Effector memory CD8-positive, alpha-beta T cell (primary cell): ENCODE measurements at places on chromosomes 13 and 19.

DNA sequence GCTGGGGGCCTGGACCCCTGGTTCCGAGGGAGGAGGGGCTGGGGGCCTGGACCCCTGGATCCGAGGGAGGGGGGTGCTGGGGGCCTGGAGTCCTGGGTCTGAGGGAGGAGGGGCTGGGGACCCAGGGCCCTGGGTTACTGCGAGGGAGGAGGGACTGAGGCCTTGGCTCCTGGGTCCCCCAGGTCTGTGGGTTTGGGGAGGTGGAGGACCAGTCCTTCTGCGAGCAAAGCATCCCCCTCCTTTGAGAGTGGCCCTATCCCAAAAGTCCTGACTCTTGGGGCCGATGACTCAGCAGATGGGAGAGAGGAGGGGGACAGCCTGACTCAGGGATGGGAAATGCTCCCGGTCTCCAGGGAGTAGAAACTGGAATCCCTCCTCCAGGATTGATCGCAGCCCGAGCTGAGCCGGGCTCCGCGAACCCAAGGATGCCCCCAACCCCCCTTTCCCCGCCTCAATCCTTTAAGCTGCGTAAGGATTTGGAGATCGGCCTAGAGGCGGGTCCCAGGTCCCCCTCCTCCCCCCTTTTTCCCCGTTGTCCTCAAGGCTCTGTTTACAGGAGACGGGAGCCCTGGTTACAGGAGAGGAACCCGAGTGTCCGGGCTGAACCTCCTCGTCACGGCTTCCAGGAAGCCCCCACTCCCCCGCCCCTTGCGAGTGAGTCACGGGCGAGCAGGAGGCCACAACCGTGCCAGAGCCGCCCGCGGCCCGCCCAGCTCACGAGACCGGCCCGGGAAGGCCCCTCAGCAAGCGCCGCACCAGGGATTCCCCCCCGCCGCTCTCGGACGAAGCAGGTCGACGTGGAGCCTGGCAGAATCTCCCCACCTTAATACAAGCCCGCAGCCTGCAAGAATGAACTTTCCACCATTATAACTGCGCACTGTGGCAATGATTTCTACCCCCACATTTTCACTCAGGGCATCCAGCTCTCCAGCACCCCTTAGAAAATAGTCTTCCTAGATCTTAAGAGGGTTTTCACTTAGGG is 3.0 kb upstream of the ZFP36 start:
- peak; percentile 98 for DNase-seq

DNA sequence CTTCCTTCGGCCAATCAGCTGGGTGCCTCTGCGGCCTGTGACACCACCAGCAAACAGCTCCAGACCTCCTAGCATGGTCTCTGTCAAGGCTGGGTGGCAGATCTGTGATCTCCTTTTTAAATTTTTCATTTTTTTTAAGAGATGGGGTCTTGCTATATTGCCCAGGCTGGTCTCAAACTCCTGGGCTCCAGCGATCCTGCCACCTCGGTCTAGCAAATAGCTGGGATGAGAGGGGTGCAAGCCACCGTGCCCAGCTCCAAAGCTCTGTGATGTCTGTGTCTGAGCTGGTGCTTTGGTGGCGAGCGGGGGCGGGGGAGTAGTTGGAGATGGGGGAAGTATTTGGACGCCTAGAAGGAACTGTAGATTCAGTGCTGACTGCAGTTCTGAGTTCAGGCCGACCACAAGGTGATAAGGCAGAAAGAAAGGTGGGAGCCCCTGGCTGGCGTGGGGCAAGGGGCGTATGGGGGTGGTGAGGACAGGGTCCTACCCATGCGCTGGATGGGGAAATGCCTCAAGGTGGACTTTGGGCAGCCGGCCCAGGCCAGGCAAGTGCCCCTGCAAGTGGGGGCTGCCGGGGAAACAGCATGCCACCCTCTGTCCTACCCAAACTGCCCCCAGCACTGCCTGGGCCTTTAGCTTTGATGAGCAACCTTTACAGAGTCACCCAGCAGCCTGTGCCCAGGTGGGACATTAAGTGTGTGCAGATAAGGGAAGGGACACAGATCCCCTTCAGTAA is 5.5 kb downstream of the DPP9 start:
- DNase-seq = no peak

DNA sequence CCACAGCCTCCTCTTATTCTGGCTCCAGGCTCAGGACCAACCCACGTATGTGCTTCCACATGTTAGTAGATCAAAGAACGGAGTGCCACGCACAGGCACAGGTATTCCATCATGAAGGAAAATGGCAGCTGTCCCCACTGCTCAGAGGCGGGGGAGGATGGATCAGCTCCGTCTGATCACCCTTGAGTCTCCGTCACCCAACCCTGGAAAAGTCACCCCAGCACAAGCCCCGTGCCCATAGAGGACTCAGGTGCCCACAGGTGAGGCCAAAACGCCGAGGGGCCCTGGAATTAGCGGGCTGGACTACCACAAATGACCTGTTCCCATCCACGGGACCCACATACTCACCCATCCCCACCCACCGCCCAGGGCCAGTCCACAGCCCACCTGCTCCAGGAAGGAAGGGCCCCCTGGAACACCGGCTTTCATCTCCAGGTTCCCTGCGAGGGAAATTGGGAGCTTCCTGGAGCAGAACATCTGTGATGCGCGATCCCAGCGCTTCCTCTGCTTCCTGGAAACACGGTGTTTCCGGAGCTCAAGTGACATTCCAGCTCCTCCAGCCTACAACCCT is 120.5 kb upstream of the SPACA7 start:
- no peak for DNase-seq

DNA sequence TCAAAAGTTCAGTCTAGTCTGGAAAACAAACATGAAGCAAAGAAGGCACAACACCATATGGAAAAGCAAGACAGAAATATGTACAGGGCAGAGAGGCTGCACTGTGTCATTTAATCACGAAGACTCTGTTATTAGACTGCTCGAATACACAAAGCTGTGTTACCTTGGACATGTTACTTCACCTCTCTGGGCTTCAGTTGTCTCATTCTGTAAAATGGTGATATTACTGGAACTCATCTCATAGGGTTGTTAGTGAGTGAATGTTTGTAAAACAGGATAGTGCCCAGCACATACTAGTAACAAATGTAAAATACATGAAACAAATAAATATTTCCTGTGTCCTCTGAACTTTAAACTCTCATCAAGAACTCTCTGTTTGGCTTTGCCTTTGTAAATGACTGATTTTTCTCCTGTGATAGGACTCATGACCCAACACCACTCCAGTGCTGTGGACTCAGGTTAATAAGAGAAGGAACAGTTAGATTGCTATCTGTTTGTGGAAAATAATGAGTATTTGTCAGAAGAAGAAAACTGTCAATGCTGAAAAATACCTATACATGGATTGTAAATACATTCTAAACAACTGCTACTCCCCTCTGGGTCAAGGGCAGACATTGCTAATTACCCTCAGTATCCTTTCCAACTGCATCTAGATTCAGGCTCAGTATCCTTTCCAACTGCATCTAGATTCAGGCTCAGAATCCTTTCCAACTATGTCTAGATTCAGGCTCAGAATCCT is 62.3 kb downstream of the ZIC5 start:
- DNase-seq = no peak

- no peak for DNase-seq
Measured at GRCh38 chr13:39536274-39536673, 66.7 kb downstream of the LHFPL6 start.

- DNase-seq = no peak
Measured at GRCh38 chr13:23707674-23708073, 137.5 kb downstream of the TNFRSF19 start.

DNA sequence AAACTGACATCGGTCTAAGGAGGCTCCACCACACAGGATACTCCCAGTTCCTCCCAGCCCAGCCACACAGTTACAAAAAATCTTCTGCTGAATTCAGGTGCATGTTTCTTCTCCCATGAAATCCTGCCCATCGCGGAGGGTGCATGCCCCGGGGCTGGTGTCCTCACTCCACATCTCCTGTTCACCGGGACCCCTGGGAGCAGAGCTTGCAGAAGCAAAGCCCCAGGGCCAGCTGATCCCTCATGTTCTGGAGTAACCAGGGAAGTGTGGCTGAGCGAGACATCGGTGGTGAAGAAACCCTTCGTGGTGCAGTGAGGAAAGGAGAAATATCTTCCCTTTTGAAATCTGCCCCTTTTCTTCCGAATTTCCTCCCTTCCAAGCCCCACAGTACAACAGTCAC is 904 bp upstream of the SIGLEC9 start:
- DNase-seq = no peak

GRCh38 chr19:45790942-45791341 is 1.7 kb downstream of the DMWD start:
- DNase-seq = no peak

DNA sequence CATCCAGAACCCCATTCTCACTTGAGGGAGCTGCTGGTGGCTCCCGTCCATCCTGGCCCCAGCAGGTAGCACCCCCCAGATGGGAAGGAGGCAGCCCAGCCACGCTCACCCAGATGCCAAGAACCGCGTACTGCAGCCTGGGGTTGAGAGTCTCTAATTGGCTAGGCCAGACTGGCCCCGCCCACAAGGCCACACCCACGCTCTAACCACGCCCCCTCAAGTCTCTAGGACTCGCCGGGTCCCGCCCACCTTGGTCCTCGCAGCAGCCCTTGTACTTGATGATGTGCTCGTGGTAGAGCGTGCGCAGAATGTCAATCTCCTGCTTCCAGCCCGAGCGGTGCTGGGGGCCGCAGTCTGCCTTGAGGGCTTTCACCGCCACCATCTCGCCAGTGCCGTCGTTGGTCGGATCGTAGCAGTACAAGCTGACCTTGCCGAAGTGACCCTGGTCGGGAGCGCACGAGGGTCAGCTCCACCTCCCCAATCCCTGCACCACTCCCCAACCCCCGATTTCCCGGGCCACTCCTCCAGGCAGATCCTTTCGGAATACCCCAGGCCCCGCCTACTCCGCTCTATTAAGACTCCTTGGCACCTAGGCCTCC is 14.5 kb upstream of the ICAM3 start:
- DNase-seq = no peak

GRCh38 chr13:109949397-109949796 is 163.0 kb upstream of the IRS2 start:
- no peak for DNase-seq

DNA sequence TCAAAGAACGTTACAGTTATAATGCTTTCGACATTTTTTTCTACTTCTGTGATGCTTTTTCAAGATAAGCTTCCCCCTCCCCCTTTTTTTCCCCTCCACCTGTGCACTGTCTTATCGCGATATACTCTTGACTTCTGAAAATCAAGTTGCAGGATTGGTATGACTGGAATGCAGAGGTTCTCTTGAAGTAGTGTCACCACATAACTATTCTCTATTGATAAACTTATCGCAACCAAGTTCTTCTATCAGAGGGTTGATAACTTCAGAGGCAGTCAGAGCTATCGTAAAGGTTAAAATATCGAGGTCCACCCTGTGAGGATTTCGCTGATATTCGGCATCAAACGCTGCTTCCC is 820 bp downstream of the EID2 start:
- DNase-seq = no peak

DNA sequence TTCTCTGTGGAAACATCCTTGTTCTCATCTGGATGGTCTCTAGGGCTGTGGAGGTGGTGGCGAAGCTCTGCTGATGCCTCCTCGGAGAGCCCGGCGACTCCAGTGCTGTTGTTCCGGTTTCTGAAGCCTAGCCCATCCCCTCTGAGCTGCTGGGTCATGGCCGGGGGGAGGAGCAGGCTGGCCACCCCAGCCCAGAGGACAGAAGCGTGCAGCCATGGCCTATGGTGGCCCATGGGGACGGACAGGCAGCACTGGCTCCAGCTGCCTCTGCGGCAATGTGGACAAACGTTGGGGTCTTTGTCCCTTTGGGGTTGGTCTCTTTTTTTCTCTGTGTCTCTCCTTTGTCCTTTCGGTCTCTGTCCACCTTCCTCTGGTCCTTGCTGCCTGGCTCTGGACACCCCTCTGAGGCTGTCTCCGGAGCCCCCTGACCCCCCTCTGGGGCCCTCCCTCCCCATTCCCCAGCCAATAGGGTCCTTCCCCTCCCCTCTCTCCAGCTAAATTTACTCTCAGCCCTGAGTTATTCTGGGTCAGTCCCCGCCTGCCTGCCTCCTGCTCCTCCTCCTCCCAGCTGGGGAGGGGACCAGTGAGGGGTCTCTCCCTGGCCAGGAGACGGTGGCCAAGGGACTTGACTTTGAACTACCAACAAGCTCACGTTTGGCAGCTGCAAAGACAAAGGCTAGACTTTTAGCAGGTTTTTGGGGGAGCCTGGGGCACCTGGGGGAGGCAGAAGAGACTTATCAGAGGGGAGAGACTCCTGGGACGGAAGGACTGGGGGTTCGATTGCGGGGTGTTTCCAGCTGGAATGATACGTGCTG is at the start of gene HRC:
TSS of gene HRC (minus strand) at position 392 of the 815 bp plus-strand sequence. CDS start at position 233, 159 bp downstream.
- DNase-seq = no peak
